AG04450 (cell line): ENCODE measurements at places on chromosomes 16 and 17.
A peak's percentile ranks its signal among the peaks of the same experiment; 100 is the strongest.

DNA sequence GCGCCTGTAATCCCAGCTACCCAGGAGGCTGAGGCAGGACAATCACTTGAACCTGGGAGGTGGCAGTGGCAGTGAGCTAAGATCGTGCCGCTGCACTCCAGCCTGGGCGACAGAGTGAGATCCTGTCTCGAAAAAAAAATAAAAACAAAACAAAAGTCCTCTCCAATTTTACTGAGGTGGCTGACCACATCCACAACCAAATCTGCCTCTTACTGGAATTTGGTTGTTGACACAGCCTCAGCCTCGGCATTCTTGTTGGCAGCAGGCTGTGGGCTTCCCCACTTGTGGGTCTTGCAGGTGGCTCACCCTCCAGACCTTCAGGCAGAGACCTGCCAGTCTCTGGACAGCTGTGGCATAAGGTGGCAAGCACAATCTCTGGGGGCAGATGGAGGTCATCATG lies 15.6 kb downstream of the B4GALNT2 start:
- DNase-seq: no peak

DNA sequence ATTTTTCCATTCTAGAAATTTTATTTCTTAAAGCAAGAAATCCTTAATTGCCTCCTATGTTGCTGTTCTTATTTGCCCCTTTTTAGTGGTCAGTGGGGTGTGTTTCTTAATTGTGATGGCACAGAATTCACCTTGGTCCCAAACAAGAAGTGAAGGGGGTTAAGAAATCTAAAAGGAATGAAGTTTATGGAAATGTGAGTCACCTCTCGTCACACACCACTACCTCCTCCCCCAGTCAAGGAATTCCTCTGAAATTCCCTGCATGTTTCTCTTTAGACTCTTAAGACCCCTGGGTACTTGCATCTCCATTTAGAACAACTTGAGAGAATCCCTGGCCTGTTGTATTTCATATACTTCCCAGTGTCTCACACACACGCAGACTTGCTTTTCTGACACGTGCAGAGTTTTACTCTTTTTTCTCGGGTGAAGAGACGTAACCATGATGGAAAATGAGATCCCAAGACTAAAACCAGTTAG lies 247.4 kb downstream of the PRKCA start:
- peak; percentile 74 for DNase-seq

GRCh38 chr17:64783556-64784352 lies 121.6 kb upstream of the SMURF2 start:
- no peak for DNase-seq

GRCh38 chr17:79651266-79651665 lies 40.4 kb upstream of the RBFOX3 start:
- no peak for DNase-seq

DNA sequence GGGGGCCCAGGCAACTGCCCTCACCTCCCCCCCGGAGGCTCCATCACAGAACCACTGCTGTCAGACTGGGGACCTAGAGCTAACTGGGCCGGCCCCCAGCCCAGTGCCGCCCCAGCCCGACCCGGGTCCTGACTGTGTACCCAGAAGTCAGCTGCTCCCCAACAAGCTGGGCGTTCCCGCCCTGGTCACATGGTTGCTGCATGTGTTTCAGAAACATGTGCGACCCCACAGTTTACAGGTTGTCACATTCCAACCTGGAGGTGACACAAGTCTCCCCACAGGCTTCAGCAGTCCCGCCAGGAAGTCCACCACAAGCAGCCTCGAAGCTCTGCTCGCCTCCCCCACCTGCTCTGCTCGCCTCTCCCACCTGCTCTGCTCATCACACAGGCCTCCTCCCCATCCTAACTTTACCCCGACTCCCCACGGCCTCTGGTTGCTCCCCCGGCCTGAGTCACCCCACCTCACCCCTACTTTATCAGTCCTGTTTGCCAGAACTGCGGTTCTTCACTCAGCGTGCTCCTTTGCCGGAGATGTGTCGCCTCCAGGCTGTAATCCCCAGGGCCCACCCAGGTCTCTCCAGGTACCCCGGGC lies 968 bp downstream of the MRPL28 start:
- no peak for DNase-seq
